NCI-H510A treated with DMSO at 0.1 percent for 48 hours (cell line): ENCODE measurements at places on chromosomes 2 and 18.

- DNase-seq, result no peak
Measured at GRCh38 chr2:142868229-142868762, 9.2 kb upstream of the KYNU start.

GRCh38 chr2:26185954-26186770, 13.3 kb downstream of the GAREM2 start:
- no peak for DNase-seq

- DNase-seq, result peak; percentile 26
Measured at GRCh38 chr2:169727065-169727464, 6.6 kb upstream of the KLHL23 start.

DNA sequence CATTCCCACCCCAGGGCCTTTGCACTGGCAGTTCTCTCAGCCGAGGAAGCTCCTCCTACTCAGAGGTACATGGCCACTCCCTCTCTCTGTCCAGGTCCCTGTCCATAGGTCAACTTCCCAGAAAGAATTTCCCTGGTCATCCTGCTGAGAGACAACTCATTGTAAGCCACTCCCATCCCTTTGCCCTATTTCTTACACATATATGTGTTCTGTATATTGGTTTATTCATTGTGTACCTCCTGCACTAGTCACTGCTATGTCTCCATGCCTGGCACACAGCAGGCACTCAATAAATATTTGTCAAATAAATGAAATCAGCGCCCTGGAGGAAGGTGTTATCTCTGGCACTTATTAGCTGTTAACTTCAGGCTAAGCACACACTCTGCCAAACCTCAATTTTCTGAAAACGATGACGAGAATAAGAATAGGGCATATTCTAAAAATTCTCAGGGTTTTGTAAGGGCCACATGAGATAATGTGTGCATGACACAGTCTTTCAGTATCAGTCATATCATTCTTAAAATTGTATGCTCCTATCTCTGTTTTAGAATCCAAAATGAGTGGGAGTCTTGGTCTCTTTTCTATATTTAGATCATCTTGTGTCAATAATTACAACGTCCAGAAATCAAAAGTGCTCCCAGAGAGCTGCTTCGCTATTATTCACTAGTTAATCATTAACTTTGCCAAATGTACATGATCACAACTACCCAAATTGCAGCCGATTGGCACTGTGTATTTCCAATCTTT, 198.0 kb downstream of the ALK start:
- no peak for DNase-seq
